ENCODE measurements at places on chromosomes 5 and 9. TPM values are rescaled to one million over a fixed set of nuclear protein-coding genes. Genes with fewer than 3 reads are reported as not detected.

- H3K36me3 ChIP-seq, result no peaks in the 10 kb centered on the region
- no peaks in the 10 kb centered on the region for H3K27me3 ChIP-seq
- H3K27ac ChIP-seq, result peak overlapping the region; percentile 98
- H3K4me3 ChIP-seq, result peak overlapping the region; percentile 93
- peaks cover 13% of the 10 kb centered on the region for H3K4me1 ChIP-seq
- DNase-seq, result peak; percentile 34
These were observed 647 bp downstream of the SMARCA2 start for GRCh38 chr9:2015581-2016407.

DNA sequence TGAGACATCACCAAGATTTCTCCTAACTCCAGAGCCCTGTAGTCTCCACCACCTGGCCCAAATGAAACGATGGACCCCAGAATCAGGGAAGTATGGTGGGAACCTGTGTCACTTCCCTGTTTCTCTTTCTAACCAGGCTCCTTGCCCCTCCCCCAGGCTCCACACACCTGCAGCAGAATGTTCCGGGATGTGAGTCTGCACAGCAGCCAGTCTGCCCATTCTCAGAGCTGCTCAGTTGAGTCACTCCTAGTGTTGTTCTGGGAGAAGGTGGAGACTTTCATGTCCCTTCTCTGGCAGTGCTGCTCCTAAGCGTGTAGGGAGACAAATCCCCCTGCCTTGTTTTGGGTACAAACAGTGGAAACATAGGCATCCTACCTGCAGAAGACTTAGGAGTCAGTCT lies 76.0 kb upstream of the XPA start:
- DNase-seq, result no peak
- no peaks in the 10 kb centered on the region for H3K4me1 ChIP-seq
- no peak overlapping the region for H3K27ac ChIP-seq
- no peaks in the 10 kb centered on the region for H3K36me3 ChIP-seq

GRCh38 chr9:88816141-88816540 lies 175.1 kb upstream of the S1PR3 start:
- H3K27me3 ChIP-seq, result no peaks in the 10 kb centered on the region
- no peaks in the 10 kb centered on the region for H3K4me1 ChIP-seq
- DNase-seq, result no peak
- H3K36me3 ChIP-seq, result no peaks in the 10 kb centered on the region
- H3K27ac ChIP-seq, result no peak overlapping the region
- H3K4me3 ChIP-seq, result no peak overlapping the region

- no peaks in the 10 kb centered on the region for H3K27me3 ChIP-seq
- no peak overlapping the region for H3K4me3 ChIP-seq
- H3K4me1 ChIP-seq, result no peaks in the 10 kb centered on the region
- DNase-seq, result no peak
- H3K36me3 ChIP-seq, result no peaks in the 10 kb centered on the region
These were observed 18.0 kb downstream of the GARNL3 start for GRCh38 chr9:127282611-127283010.

The SLCO6A1 gene
- 30.1 TPM for total RNA-seq
